ENCODE measurements at places on chromosomes 1 and 21. TPM values are rescaled to one million over a fixed set of nuclear protein-coding genes. Genes with fewer than 3 reads are reported as not detected.

The IL24 gene
- total RNA-seq: not detected

The KRTAP11-1 gene
- 0.73 TPM for total RNA-seq

The VHLL gene
- total RNA-seq: 0.39 TPM

The ACTA1 gene
- total RNA-seq: not detected

The LCE3D gene
- not detected for total RNA-seq

The MIXL1 gene
- total RNA-seq: not detected

The CXADR gene
- total RNA-seq: 0.59 TPM

All from subcutaneous preadipocyte (primary cell).